ENCODE measurements at places on chromosomes 1 and 21.

GRCh38 chr1:170705981-170706380, 42.0 kb downstream of the PRRX1 start:
- DNase-seq = no peak

DNA sequence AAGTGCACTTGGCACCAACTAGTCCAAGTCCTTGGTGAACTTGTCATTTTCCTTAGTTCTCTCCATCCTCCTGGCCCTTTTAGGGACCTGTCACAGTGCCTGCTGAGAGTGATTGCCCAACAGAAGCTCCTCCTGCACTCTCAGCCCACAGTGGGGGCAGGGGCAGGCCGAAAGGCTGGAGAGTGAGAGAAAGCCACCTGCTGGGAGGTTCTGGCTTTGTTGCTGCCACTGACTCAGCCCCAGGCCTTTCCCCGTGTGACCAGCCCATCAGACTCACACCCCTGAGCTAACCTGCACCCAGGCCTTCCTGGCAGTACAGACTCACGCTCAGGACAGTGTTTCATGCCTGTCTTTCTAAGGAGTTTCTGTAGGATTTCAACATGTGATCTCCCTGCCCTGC, 17.1 kb upstream of the PROK1 start:
- no peak for DNase-seq

DNA sequence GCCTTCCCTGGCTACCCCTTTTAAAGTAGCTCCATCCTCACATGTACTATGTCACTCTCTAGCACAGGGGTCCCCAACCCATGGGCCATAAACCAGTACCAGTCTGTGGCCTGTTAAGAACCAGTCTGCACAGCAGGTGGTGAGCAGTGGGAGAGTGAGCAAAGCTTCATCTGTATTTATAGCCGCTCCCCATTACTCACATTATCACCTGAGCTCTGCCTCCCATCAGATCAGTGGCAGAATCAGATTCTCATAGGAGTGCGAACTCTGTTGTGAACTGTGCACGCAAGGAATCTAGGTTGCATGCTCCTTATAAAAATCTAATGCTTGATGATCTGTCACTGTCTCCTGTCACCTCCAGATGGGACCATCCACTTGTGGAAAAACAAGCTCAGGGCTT, 116.6 kb upstream of the FOXD3 start:
- no peak for DNase-seq

GRCh38 chr1:64242895-64243756, 39.7 kb downstream of the UBE2U start:
- no peak for DNase-seq

GRCh38 chr1:13593511-13594131, 10.0 kb downstream of the PDPN start:
- no peak for DNase-seq

DNA sequence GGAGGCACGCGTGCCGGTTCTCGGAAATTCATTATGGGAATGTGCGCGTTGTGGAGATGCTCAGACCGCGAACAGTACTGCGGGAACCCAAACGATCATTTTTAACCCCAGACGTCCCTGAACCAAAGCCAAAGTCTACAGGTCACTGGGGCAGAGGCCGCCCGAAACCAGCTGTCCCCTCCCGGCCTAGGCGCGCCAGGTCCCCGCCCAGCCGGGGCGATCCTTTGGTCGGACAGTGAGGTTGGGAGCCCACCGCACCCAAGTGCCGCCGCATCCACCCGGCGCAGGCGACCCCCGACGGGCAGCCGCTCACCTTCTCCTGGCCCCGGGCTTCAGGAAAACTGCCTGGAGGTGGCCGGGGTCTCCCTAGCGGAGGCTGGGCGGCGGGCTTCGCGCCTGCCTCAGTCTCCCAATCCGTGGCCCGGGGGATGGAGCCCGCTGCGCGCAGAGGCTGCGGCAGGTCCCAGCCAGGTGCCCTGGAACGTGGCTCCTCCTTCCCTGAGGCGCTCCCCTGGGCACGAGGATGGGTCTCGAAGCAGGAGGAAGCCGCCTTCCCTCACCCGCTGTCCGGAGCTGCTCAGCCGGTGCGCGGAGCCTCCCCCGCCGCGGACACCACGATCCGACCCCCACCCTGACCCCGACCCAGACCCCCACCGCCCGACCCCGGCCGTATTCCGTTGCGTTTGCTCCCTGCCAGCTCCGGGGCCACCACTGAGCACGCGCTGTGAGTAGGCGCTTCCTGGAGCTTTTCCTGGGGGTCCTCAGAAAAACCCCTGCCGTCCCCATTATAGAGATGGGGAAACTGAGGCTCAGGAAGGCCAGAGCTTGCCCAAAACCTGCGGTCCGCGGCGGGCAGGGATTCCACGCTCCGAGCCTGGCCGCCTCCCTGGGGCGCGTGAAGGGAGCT, 8.1 kb upstream of the SLX9 start:
- no peak for DNase-seq
